CD4-positive, alpha-beta T cell treated with Interleukin-6 for 4 hours (primary cell): ENCODE measurements at places on chromosomes 16 and 17.
A peak's percentile ranks its signal among the peaks of the same experiment; 100 is the strongest.

GRCh38 chr16:86740906-86741799, 162.8 kb downstream of the FOXL1 start:
- DNase-seq, result no peak

- DNase-seq, result no peak
Measured at GRCh38 chr16:1740781-1741490, 30.4 kb downstream of the NME3 start.

- DNase-seq, result no peak
Measured at GRCh38 chr17:69574257-69575197, 160.0 kb downstream of the MAP2K6 start.

DNA sequence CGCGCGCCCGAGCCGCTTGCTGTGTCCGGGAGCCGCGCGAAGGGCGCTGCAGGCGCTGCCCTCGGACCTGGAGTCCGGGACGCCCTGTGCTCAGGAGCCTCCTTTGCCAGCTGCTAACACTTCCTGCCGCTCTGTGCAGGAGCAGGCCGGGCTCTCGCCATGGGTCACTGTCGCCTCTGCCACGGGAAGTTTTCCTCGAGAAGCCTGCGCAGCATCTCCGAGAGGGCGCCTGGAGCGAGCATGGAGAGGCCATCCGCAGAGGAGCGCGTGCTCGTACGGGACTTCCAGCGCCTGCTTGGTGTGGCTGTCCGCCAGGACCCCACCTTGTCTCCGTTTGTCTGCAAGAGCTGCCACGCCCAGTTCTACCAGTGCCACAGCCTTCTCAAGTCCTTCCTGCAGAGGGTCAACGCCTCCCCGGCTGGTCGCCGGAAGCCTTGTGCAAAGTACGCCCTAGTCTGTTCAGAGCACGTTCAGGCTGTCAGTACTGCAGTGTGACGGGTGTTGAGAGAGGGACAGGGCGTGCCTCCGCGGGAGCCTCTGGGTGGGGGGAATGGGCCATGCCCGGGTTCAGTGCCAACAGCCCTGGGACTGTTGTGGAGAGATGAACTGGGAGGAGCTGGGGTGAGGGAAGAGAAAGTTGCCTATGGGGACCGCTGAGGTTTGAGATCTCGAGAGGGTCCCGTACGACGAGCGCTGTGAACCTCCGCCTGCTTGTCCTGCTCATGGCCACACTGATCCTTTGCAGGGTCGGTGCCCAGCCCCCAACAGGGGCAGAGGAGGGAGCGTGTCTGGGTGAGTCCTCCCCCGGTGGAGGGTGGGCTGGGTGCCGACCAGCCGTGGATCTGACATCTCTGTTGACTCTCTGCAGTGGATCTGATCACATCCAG, 1.3 kb downstream of the ZNF276 start:
- DNase-seq, result peak; percentile 81

DNA sequence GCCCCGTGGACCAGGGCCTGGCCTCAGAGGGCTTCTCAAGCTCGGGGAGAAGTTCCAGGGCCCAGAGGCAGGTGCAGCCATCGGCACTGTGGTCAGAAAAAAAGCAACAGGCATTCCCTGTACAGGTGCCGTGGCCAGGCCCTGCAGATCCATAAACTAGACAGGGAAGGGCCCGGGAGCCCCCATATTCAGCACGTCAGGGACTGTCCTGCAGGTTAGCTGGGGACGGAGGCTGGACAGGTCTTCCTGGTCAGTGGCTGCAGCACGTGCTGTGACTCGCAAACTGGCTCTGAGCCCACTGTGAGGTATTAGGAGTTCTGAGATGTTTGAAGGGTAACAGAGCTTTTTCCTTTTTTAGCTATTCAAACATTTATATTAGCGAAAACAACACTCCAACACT, 15.0 kb upstream of the C16orf95 start:
- no peak for DNase-seq

GRCh38 chr17:31310886-31311285, 3.0 kb downstream of the EVI2B start:
- DNase-seq, result peak; percentile 39

DNA sequence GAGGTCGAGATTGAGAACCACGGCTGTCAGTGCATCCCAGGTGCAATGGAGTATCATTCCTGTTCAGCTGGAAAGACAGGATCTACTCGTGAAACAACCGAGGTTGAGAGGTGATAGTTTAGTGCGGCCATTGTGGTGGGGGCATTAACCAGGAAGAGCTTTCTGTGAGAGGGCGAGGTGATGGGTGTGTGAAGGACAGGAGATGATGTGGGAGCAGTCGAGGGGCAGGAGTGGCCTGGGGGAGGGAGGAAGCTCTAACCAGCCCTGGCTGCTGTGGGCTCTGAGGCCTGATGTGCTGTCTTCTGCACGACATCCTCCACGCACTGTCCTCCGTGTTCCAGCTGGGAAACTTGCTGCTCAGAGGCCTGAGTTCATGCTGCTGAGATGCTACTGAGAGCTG, 22.0 kb downstream of the GOSR2 start:
- DNase-seq, result no peak

DNA sequence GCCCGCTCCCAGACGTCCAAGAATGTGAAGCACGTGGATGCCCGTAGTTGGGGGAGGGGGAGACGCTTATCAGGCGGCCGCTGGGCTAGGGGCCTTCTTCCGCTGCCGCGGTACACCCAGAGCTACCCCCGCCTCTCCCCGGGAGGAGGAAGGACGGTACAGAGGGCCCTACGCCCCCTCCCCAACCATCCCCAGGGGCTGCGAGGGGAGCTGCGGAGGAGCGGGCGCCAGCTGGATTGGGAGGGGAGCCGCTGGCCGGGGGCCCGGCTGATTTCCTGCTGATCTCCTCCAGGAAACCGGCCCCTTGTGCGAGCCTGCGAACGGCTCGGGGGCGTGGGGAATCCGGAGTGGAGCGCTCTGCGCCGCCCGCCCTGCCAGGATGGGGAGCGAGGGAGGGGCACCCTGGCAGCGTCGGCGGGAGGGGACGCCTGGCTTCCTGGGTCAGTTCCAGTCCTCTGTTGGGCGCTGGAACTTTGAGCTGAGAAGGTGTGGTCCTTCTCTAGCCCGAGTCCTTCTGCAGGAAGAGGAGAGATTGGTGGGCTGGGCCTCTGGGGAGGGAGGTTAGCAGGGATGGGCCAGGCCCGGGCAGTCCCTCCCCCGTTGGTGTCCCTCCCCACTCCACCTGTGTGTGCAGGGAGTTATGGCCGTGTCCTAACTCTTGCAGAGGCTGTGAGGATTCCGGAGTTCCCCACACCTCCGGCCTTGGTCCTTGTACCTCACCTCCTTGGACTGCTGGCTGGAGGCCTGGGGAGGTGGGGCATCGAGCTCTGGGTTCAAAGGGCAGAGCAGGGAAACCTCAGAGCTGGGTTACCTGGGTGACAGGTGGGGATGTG, 19.2 kb downstream of the GJD3 start:
- peak; percentile 47 for DNase-seq

- DNase-seq, result peak; percentile 76
Measured at GRCh38 chr17:78745407-78746088, 36.5 kb downstream of the CYTH1 start.

DNA sequence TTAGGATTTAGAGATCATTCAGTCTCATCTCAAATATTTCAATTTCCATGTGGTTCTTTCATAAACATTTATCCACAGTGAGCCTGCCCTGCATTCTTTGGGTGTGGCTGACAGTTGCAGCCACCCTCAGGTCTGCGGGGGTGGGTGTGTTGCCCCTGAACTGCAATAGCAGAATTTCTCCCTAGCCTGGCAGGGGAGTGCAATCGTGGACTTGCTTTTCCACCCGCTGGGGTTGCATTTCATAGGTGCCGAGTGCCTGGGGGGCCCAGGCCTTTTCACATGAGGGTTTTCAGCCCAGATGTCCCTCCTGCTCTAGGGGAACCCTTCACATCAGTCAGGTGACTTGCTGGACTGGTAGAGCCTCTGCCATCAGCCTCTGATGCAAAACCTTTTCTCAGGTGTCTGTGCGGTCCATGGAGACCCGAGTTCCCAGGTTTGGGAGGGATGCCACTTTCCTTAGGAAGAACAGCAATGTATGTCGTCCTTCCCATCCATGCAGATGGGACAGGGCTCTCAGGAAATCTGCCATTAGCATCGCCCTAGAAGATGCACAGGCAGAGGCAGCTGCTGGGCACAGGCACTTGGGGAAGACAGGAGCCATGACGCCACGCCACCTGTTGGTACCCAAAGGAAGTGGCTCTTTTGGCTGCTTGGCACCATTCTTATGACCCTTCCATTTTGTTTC, 2.4 kb upstream of the USP36 start:
- peak; percentile 70 for DNase-seq

DNA sequence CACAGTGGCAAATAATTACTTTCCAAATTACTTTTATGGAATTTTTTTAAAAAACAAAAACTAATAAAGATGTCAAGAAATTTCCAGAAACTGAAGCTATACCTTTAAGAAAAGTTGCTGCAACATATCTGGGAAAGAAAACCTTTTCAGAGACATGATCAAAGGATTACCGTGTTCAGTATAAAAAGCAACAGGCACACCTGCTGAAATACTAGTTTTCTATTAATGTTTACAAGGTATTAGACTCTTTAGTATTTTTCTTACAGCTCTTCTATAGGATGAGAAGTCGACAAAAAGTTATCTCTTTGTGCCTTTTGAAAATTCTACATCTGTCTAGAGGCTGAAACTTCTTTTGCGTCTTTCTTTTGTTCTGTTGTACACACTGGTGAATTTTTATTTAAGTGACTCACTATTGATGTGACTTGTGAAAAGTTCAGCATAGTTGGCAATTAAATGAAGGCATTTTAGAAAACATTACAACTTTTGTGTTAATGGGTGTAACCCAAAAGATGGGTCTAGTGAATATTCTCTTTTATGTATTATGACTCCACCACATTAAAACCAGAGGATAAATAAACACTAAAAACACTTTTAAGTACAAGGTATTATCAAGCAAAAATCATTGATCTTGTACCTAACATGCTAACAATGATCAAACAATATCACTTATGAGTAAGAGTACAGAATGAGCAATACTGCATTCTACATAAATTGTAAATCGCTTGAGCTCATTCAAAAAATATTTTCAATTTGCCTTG, 23.8 kb downstream of the NACA2 start:
- DNase-seq, result no peak

- DNase-seq, result no peak
Measured at GRCh38 chr17:30170415-30170987, 53.9 kb downstream of the NSRP1 start.

DNA sequence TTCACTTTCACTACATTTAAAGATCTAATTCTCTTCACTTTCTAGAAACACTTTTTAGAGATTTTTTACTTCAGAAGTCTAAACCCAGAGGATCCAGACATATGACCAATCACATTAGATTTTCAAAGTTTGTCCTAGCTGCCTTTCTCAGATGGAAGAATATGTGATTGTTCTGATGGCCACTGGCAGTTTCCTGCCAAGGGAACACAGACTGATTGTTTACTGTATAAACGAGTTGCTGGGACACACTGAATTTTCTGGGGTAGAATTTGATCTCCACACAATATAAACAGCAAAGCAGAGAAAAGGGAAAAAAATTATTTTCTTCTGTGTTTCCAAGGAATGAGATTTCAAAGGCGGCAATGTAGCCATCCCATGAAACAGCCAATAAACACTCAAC, 480.0 kb downstream of the TOX3 start:
- no peak for DNase-seq

GRCh38 chr17:6524520-6524919, 31.8 kb downstream of the PITPNM3 start:
- DNase-seq, result no peak

DNA sequence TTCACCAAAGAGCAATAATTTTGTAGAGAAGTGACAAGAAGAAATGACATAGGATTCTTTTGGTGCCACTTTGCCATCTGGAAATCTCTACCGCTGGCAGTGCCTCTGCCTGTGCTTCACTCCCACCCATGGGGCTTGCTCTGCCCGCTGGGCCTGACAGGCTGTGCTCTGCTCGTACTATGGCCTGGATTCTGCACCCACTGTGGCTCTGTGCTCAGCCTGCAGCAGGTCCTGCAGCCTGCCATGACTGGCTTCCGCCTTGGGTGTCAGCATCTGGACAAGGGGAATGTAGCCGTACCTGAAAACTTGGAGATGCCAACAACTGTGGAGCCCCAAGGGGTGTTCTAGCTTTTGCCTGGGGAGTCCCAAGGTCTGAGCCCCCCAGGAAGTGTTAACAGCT, 792.3 kb downstream of the CDH8 start:
- no peak for DNase-seq

DNA sequence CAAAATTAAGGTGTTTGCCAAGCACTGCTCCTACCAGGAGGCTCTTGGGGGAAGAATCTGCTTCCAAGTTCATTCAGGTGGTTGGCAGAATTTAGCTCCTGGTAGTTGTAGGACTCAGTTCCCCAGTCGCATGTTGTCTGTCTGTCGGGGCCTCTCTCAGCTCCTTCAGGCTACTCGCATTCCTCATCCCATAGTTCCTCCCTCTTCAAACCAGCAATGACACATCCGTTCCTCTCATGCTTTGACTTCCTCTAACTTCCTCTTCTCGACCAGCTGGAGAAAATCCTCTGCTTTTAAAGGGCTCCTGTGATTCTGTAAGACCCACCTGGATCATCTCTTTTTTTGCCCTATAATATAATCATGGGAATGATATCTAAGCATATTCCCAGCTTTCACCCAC, 108.1 kb downstream of the PMP22 start:
- no peak for DNase-seq

DNA sequence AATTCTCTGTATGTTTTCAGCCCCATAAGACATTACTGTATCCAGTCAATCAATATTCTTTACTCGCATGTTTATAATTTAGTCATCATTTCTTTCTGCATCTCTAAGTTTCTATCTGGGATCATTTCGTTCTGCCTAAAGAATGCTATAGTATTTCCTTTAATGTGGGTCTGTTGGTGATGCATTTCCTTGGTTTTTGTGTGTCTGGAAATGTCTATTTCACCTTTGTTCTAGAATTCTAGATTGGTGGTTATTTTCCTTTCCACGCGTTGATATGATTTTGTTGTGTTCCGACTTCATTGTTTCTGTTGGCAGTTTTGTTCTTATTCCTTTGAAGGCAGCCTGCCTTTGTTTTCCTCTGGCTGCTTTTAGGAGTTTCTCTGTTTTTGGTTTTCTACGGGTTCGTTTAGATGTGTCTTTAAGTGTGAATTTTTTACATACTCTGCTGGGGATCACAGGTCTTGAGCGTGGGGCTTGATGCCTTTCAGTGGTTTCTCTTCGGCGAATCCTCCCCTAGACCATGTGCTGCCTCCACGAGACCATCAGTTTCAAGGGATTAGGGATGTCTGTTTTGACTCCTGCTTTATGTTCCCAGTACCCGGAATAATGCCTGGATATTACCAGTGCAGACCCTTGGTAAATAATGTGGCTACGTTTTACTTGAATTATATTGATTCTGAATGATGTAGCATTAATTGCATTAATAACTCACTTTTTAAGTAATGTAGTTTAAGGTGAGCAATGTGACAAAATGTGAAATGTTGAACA, 23.5 kb downstream of the POLR3E start:
- DNase-seq, result no peak

- DNase-seq, result no peak
Measured at GRCh38 chr16:69554495-69554894, 11.3 kb upstream of the NFAT5 start.
